ENCODE measurements at places on chromosomes 5 and 9. TPM values are rescaled to one million over a fixed set of nuclear protein-coding genes. Genes with fewer than 3 reads are reported as not detected.
A peak's percentile ranks its signal among the peaks of the same experiment; 100 is the strongest.

GRCh38 chr5:14181299-14181968 is 38.3 kb downstream of the TRIO start:
- peaks cover 1% of the 10 kb centered on the region for H3K27me3 ChIP-seq
- H3K4me3 ChIP-seq: no peak overlapping the region
- H3K4me1 ChIP-seq: no peaks in the 10 kb centered on the region
- H3K36me3 ChIP-seq: no peaks in the 10 kb centered on the region
- no peak overlapping the region for H3K27ac ChIP-seq
- DNase-seq: no peak

- H3K27me3 ChIP-seq: peaks cover 40% of the 10 kb centered on the region
- no peak overlapping the region for H3K4me3 ChIP-seq
- no peaks in the 10 kb centered on the region for H3K36me3 ChIP-seq
- DNase-seq: no peak
- no peak overlapping the region for H3K27ac ChIP-seq
These were observed 133.8 kb downstream of the FGF1 start for GRCh38 chr5:142552107-142552506.

- DNase-seq: peak; percentile 49
- H3K27ac ChIP-seq: peak overlapping the region; percentile 79
- H3K36me3 ChIP-seq: no peaks in the 10 kb centered on the region
- H3K4me1 ChIP-seq: peaks cover 9% of the 10 kb centered on the region
- no peak overlapping the region for H3K4me3 ChIP-seq
These were observed 142.5 kb upstream of the RETREG1 start for GRCh38 chr5:16759147-16759773.

DNA sequence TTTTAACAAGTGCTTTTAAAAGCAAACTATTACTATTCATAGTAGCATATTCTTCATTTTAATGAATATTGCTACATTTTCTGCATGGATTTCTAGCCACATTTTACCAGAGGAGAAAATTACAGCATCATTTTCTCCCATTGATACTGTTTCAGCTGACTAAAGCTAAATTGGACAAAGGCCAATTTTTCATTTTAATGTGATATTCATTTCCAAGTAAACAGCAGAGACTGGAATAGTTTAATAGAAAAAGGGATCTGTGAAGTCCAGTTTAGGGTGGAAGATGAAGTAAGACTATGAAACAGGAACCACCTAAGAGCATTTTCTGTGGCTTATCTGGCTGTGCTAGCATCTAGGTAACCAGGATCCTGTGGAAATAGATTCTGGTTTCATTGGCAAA is 128.1 kb downstream of the GIN1 start:
- H3K4me1 ChIP-seq: peaks cover 5% of the 10 kb centered on the region
- H3K27ac ChIP-seq: no peak overlapping the region
- no peak overlapping the region for H3K4me3 ChIP-seq
- no peak for DNase-seq

GRCh38 chr9:100099722-100100042 is 639 bp downstream of the INVS start:
- peaks cover 9% of the 10 kb centered on the region for H3K36me3 ChIP-seq
- peak overlapping the region; percentile 99 for H3K27ac ChIP-seq
- H3K27me3 ChIP-seq: no peaks in the 10 kb centered on the region
- DNase-seq: peak; percentile 16
- H3K4me1 ChIP-seq: peaks cover 36% of the 10 kb centered on the region

DNA sequence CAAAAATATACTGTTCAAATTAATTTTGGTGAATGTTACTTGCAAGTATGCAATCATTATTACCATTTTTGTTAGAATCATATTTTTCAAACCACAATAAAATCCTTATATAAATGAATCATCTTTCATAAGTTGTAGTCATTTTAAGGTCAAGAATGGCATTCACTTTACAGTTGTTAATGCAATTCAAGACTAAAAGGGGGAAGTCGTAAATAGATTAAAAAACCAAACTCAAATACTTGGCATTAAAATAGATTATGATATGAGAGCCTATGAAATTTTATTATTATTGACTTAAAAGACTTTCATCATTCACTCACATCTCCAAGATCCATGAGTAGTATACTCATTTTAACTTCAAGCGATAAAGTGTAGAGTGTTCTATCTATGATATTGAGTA is 11.6 kb downstream of the CDH9 start:
- no peak overlapping the region for H3K27ac ChIP-seq
- no peak overlapping the region for H3K4me3 ChIP-seq
- H3K36me3 ChIP-seq: no peaks in the 10 kb centered on the region
- no peaks in the 10 kb centered on the region for H3K4me1 ChIP-seq

GRCh38 chr9:34484678-34485077 is 26.1 kb downstream of the DNAI1 start:
- H3K27me3 ChIP-seq: peaks cover 22% of the 10 kb centered on the region
- H3K36me3 ChIP-seq: no peaks in the 10 kb centered on the region
- no peaks in the 10 kb centered on the region for H3K4me1 ChIP-seq

DNA sequence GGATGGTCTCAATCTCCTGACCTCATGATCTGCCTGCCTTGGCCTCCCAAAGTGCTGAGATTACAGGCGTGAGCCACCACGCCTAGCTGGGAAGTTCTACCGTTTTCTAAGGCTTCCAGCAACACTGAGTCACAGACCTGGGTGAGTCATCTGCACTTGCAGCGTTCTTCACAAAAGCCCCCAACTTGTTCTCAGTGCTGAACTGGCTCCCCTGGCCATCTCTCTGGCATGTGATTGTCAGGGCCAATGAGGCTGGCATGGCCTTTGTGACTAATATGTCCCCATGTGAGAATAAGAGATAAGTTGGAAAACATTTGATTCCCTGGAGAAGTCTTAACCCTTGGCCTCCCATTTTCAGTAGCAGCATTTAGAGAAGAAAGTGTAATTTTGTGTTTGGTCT is 124.4 kb downstream of the WDR41 start:
- DNase-seq: no peak
- no peaks in the 10 kb centered on the region for H3K36me3 ChIP-seq
- no peak overlapping the region for H3K4me3 ChIP-seq
- no peaks in the 10 kb centered on the region for H3K4me1 ChIP-seq
- no peak overlapping the region for H3K27ac ChIP-seq

DNA sequence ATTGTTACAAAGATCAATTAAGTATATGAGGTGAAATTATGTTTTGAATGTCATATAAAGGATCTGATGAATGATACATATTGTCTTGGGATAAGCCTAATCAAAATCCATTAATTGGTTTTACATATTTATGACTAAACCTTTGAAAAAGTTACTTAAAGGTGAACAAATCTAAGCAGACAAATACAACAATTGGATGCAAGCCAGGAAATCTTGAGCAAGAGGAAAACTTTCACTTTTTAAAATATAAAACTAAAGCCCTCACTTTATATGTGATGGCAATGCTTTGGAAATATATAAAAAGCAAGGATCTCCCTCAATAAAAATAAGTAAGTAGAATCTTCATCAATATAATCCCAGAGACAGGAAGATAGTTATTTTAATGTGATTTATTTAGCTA is 80.1 kb downstream of the EDIL3 start:
- no peak for DNase-seq
- H3K36me3 ChIP-seq: no peaks in the 10 kb centered on the region
- H3K4me1 ChIP-seq: no peaks in the 10 kb centered on the region

- DNase-seq: peak; percentile 48
- H3K4me3 ChIP-seq: peak within 1 kb of the TSS; percentile 58
- no peak within 1 kb of the TSS for H3K27ac ChIP-seq
- peaks cover 4% of the 10 kb centered on the region for H3K36me3 ChIP-seq
- peaks cover 40% of the 10 kb centered on the region for H3K4me1 ChIP-seq
These were observed at the start of gene CFAP77 for GRCh38 chr9:132409828-132410528. TSS of gene CFAP77 (plus strand) at chr9:132410211. CDS start at chr9:132410272, 61 bp downstream.

GRCh38 chr9:95808011-95808410 is 67.5 kb upstream of the ERCC6L2 start:
- H3K4me1 ChIP-seq: no peaks in the 10 kb centered on the region
- no peak overlapping the region for H3K4me3 ChIP-seq
- H3K27ac ChIP-seq: no peak overlapping the region
- H3K36me3 ChIP-seq: peaks cover 9% of the 10 kb centered on the region
- H3K27me3 ChIP-seq: peaks cover 26% of the 10 kb centered on the region

GRCh38 chr5:146301626-146302025 is 37.0 kb upstream of the POU4F3 start:
- no peaks in the 10 kb centered on the region for H3K4me1 ChIP-seq
- no peak for DNase-seq
- H3K36me3 ChIP-seq: no peaks in the 10 kb centered on the region
- H3K27me3 ChIP-seq: peaks cover 20% of the 10 kb centered on the region
- H3K4me3 ChIP-seq: no peak overlapping the region

- H3K4me3 ChIP-seq: no peak overlapping the region
- no peaks in the 10 kb centered on the region for H3K36me3 ChIP-seq
- H3K27ac ChIP-seq: no peak overlapping the region
These were observed 54.3 kb downstream of the NR6A1 start for GRCh38 chr9:124716808-124717207.

DNA sequence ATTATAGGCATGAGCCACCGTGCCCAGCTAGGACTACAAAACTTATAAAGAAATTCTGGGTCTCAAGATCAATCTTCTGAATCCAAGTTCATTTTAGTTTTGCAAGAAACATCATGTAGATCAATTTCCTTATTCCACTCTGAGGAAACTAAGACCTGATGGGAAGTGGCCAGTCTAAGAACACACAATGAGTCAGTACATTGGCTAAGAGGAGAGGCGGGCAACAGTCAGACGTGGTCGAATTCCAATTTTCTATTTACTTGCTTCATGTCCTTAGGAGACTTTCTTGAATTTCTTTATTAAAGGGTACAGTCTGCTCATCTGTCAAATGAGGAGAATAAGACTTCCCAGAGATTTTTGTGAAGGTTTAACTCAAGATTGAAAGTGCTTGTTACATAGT is 432.1 kb upstream of the BRINP1 start:
- no peak overlapping the region for H3K27ac ChIP-seq
- H3K27me3 ChIP-seq: no peaks in the 10 kb centered on the region
- no peak overlapping the region for H3K4me3 ChIP-seq
- H3K36me3 ChIP-seq: no peaks in the 10 kb centered on the region
- no peak for DNase-seq
- no peaks in the 10 kb centered on the region for H3K4me1 ChIP-seq

DNA sequence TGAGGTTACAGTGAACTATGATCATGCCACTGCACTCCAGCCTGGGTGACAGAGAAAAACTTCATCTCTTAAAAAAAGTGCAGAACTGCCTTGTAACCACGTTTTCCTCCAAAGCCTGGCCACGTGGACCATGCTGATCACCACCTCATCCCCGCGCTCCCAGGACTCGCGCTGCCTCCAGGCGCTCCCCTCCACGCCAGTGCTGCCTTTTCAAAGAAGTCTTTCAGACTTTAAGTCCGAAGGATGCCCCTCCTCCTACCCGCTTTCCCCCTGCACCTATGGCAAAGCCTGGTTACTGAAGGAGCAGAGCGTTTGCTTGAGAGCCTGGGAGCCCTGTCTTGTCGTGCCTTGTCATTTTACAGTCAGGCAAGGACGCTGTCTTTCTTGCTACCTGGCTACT is 43.8 kb downstream of the HABP4 start:
- H3K36me3 ChIP-seq: peaks cover 8% of the 10 kb centered on the region
- no peak overlapping the region for H3K4me3 ChIP-seq
- H3K4me1 ChIP-seq: peaks cover 12% of the 10 kb centered on the region
- DNase-seq: no peak
- no peaks in the 10 kb centered on the region for H3K27me3 ChIP-seq
- H3K27ac ChIP-seq: no peak overlapping the region

TLR4 gene
- total RNA-seq: 0.06 TPM

OTP gene
- total RNA-seq: not detected

ZBTB43 gene
- total RNA-seq: 21.0 TPM

ZDHHC11B gene
- total RNA-seq: 0.87 TPM

EIF4E1B gene
- total RNA-seq: not detected

TPPP gene
- total RNA-seq: 0.05 TPM

SLC1A3 gene
- not detected for total RNA-seq

IL5 gene
- total RNA-seq: 0.25 TPM
